ENCODE measurements at places on chromosomes 16 and 17.

DNA sequence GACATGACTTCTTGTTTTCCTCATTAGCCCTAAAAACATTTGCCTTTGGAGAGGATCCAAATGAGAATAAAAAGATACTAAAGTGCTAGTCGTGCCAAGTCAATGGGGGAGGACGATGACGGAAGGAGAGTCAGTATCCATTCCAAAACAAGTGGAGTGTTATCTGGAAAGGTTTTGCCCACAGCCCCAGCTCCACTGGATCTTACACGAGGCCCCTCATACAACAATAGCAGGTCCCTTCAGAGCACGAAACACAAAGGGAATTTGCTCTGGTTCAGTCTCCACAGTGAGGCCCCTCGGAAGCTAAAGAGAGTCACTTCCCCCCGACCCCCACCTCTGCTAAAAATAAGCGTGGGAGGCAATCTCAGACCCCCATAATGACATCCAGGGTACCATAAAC is 496.9 kb upstream of the ZFHX3 start:
- DNase-seq = no peak

DNA sequence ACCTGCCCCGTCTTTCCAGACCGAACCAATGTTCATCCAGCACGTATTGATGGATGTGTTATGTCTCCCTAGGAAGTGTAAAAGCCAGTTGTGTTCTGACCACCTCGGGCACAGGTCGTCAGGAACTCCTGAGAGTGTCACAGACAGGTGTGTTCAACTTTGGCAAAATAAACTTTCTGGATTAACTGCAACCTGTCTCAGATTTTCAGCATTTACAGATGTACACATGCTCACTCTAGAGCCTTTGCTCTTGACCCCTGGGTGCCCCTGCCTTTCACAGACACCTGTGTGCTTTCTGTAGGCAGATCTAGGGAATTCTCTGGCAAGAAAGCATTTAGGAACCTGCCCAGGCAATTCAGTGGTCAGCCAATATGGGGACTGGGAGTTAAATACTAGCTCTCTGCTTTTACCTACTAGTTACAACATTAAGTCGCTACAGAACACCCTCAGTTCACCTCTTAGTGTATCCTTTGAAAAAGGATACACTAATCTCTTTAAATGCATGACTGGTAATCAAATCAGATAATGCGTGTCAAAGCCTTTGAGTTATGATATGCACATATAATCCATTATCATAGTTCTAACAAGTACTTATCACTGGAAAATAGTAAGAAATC is 188.9 kb downstream of the CPPED1 start:
- no peak for DNase-seq

DNA sequence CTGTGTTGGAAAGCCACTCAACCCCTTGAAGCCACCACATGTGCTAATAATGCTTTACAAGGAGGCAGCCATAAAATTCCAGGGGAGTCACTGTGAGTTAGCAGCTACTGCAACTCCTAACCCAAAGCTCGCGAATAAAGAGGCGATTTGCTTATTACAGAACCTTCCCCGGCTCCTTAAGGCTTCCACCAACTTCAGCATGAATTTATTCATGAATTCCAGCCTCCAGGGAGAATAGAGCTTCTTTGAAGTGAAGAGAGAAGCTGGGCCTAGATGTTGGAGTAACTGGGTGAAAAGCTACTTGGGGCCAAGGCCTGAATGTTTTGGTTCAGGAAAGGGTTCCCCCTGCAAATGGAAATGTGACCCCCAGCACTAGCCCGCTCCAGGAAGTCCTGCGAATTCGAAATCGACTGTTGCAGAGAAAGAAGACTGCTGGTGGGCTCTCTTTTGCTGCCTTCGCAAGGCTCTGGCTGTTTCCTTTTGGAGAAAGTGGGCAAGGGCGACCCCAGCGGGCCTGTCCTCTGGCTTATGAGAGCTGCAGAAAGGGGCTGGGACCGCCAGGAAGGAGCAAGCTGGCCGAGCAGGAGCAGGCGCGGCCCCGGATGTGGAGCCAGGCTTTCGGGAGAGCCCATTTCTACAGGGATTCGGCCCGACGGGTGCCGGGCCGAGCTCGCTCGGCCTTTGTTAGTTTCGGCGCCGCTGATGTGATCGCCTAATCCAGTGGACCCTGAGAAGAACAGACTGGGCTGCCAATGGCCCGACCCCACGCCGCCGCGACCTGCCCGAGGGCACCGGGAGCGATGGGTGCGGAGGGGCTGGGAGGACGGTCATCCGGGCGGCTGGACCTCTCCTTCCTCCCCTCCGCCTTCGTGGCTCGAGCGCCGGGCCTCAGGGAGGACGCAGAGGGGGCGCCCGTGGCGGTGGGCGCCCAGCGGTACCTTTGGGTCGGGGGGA is 7.6 kb downstream of the CBX8 start:
- DNase-seq = no peak

DNA sequence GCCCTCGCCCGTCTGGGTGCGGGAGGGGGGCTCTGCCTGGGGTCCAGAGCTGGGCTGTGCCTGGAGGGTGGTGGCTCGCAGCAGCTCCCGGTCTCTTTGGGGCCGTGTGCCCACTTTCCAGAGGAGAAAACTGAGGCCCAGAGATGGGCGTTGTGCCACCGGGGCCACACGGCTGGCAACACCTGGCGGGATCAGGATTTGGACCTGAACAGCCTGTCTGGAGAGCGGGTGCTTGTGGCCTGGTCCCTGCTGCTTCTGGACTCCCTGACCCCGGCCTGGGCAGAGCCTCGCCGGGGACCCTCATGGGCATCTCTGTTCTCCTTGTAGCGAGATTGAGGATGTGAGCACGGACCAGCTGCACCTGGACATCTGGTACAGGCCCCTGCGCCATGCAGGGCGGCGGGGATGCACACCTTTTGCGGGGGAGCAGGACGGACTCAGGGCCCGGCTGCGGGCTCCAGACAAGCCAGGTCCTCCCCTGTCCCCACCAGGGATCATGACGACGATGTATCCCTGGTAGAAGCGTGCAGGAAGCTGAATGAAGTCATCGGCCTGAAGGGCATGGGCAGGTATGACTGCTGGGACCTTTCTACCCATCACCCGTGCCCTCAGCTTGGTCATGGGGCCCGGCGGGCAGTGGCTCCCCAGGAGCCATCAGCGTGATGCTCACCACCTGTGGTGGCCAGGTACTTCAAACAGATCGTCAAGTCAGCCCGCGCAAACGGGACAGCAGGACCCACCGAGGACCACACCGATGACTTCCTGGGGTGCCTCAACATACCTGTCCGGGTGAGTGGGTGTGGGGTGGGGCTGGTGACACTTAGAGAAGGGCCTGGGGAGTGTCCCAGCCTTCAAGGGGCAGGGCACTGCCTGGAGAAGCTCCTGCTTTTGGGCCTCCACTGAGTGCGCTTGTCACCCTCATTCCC is 8.3 kb downstream of the BAIAP3 start:
- DNase-seq = no peak

GRCh38 chr16:24324421-24324820 is 68.3 kb downstream of the CACNG3 start:
- no peak for DNase-seq

Data from AG04449 (cell line).